ENCODE measurements at places on chromosomes 4 and X.

GRCh38 chr4:70754470-70754869 lies 32.7 kb downstream of the RUFY3 start:
- peak; percentile 44 for DNase-seq

- DNase-seq, result no peak
These were observed 1.0 kb downstream of the ZDHHC9 start for GRCh38 chrX:129842510-129843208.

DNA sequence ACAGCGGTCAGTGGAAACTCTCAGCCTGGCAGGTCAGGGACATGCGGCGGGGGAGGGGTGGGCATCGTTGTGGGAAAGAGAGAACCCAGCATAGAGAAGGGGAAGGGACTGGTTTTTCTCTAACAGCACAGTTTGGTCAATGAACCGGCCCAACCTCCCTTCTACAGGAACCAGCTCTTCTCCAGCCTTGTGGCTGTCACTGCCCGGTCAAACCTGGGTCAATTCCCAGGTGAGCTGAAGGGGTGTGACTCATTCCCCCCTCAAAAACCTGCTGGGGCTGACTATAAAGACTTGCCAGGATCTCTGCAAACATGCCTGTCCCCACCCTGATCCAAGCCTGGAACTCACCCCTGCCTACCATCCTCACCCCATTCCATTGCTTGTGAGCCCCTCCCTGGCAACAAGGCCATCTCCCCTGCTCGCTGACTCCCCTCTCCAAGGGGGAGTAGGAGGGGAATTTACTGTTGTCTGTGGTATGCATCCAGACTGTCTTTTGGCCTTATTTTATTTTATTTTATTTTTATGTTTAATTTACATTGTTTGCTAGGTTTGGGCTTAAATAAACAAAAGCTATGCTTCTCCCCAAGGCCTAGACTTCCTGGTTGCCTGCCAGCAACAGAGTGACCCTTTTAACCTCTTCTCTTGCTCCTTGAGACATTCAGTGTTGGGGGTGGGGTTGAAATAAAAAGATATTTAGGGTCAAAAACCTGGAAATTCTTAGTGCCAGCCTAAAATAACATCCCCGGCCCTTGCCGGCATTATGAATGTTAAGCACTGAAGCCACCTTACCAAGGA lies 49.6 kb downstream of the TSC22D3 start:
- no peak for DNase-seq

GRCh38 chr4:12926189-12927066 lies 557.7 kb downstream of the RAB28 start:
- no peak for DNase-seq

- DNase-seq, result no peak
These were observed 633.8 kb upstream of the CT83 start for GRCh38 chrX:117096528-117096927.

- DNase-seq, result no peak
These were observed 97.6 kb downstream of the PRDM5 start for GRCh38 chr4:120824946-120825345.

DNA sequence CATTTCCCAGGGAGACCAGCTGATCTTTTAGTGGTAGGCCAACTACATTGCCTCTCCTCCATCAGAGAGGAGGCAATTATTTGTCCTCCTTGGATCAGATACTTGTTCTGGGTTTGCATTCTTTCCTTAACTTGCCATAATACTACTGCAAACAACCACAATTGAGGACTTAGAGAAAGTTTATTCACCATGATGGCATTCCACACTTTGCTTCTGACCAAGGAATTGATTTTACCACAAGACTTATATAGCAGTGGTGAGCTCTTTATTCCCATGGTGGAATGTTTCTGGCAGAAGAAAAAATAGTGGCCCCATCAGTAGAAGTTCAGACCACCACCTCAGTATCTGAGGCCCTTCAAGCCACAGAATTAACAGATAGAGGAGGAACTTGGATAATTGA lies 123.9 kb upstream of the PPP3CA start:
- no peak for DNase-seq

GRCh38 chr4:81255524-81255923 lies 40.5 kb upstream of the PRKG2 start:
- no peak for DNase-seq

DNA sequence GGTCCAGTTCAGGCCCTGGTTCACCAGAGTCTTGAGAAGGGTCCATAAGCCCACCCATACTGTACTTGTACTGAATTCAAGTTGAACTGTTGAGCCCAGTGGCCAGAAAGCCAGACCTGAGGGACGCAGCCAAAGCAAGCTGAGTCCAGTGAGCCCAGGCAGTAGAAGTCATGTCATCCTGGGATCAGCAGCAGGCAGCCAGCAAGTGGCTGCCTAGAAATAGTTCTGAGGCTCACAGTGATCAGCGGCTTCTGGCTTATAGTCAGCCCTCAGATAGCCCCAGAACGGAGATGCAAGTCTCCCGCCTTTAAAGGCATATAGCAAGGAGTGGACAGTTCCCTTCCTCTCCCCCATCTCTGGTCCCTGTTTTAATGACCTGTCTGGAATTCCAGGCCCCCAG lies 347.1 kb downstream of the FBXW7 start:
- no peak for DNase-seq

DNA sequence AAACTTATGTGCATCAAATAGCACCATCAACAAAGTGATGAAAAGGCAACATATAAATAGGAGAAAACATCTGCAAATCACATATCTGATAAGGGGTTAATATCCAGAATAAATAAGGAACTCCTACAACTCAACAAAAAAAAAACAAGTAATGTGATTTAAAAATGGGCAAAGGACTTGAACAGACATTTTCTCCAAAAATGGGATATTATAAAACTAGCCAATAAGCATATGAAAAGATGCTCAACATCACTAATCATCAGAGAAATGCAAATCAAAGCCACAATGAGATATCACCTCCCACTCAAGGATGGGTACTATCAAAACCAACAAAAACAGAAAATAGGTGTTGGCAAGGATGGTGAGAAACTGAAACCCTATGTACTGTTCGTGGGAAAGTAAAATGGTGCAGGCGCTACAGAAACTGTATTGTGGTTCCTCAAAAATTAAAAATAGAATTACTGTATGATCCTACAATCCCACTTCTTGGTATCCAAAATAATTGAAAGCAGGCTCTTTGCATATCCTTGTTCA lies 2.4 kb downstream of the DNAJB14 start:
- DNase-seq, result no peak

GRCh38 chr4:73069338-73070073 lies at the start of gene COX18:
Gene COX18 (minus strand): TSS chr4:73069716. CDS start chr4:73069649, 67 bp downstream.
- DNase-seq, result peak; percentile 99

- DNase-seq, result no peak
These were observed 86.8 kb upstream of the ETNPPL start for GRCh38 chr4:108849611-108850168.

- DNase-seq, result no peak
These were observed 934.5 kb upstream of the TENM3 start for GRCh38 chr4:181308476-181309312.

- no peak for DNase-seq
These were observed 156.0 kb downstream of the SH3KBP1 start for GRCh38 chrX:19731307-19731820.

DNA sequence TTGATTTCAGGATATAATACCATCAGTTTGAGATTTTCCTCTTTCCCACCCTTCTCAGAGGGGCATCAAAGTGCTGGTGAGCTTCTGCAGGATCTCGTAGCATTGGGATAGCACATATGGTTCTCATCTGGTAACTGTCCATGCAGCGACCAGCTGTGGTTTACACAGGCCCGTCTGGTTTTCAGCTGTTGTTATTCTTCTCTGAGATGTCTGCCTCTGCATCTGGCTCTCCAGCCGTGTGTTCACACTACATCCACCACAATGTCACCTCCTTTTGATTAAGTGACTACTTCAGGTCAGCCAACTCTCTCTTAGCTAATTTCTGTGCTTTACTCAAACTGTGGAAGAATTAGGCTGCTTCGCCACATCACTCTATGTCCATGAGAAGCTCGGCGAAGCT lies 676.7 kb upstream of the TENM3 start:
- DNase-seq, result no peak

DNA sequence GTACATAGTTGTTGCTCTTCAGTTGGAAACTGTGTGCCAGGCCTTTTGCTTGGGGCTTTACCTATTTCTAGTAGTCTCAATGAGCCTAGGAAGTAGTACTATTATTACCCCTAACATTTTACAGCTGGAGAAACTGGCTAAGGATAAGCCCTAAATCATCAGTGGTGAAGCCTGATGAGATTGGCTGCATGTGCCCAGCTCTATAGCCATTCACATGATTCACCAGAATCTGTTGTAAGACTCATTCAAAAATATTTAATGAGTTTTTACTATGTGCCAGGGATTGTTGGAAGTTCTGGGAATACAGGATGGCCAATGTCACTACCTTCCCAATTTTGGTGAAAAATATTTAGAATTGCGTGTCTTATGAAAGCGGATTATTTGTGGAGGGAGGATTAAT lies 2.8 kb downstream of the KIT start:
- no peak for DNase-seq

DNA sequence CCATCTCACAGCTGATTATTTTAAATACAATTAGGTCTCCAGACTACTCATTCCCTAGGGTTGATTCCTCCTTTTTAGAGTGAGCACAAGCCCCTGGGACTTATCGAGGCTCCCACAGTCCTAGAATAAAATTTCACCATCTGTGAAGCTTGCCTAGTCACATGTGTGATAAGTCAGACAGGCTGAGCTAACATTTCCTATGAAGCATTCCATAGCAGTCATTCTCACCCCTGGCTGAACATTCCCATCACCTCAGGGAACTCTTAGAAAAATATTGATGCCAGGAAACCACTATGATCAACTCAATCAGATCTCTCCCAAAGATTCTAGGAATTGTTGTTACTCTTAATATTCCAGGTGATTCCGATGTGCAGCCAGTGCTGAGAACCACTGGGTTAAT lies 37.7 kb downstream of the ARHGEF9 start:
- no peak for DNase-seq

DNA sequence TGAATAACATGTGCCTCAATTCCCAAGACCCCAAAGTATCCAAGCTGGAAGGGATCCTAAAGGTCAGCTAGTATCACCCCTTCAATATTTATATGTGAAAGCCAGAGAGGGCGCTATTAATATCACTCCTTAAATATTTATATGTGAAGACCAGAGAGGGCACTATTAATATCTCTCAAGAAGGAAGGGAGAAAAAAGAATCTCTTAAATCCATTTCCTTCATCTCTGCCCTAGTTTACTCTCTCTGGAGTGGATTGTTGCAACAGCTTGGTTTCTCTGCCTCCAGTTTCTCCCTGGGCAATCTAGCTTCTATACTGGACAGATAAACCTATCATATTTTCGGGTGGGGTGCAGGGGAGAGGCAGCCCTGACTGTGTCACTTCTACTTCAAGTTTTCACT lies 31.6 kb upstream of the MSN start:
- no peak for DNase-seq

GRCh38 chr4:148065075-148065474 lies 333.2 kb downstream of the ARHGAP10 start:
- DNase-seq, result no peak

- no peak for DNase-seq
These were observed 16.2 kb upstream of the ZFX start for GRCh38 chrX:24133312-24133711.

GRCh38 chrX:83906921-83907320 lies 46.0 kb downstream of the CYLC1 start:
- DNase-seq, result no peak

- DNase-seq, result no peak
These were observed 825.7 kb downstream of the TECRL start for GRCh38 chr4:63583561-63583960.

DNA sequence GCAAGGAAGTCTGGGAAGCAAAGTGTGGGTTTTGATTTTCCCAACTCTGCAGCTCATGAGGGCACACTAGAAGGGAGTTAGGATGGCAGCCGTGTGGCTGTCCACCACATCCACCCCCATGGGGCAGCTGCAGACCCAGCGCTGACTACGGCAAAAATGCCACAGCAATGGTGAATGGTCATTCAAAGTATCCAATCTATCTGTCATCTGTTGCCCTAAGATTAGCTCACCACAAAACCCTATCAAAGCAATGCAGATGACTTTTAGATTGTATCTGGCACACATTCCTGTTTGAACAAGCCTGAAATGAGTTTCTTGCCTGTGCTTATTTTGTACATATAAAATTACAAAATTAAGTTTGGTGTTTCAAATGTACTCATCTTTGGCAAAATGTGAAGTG lies 29.7 kb upstream of the HPSE start:
- no peak for DNase-seq

DNA sequence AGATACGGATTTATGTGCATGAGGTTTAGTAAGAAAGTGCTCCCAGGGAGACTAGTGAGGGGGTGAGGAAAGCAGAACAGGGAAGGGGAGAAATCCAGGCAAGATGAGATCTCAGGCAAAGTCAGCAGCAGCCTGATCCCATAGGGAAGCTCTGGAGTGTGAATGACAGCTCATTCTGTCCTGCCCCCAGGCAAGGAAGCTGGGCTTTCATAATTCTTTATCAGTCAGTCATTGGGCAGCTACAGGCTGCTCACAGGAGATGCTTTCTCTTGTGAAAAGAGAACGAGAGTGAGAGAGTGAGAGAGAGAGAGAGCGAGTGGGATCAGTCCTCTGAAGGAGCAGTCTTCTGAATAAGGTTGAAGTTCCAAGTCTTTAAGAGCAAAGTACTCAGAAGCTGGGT lies 48.1 kb downstream of the SRPX start:
- DNase-seq, result no peak

DNA sequence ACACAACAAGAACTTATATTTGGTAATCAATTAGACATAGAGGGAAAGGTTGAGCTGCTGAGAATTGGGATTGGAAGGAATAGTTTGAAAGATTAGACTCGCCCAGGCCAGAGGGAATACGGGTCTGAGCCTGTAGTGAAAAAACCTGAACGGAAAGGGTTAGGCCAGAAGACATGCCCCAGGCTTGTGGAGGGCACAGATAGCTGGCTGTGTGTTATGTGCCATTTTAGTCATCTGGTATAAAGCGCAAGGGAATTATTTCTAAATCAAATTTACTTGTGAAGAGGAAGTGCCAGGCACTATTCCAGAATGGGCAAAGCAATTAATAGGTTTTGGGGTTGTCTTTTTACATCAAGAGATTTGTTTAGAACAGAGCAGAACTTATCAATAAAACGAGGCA lies 187.5 kb upstream of the ANKRD50 start:
- DNase-seq, result no peak

DNA sequence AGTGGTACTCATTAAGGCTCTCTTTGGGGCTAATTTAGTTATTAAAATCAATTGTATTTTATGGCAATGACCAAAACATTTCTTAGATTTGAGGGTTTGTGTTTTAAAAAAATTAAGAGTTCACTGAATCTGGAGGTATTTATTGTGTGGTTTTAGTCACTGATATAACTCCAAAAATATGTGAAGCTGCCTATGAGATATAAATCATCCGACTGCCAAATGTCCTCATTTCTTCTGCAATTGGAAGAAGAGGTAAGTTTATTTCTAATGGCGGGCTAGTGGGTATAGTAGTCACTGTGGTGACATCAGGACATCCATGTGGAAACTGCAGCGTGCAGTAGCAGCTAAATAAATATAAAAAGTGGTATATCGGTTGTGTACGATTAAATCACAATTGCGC lies 205.5 kb downstream of the MID1 start:
- no peak for DNase-seq

- no peak for DNase-seq
These were observed at the start of gene YY2 for GRCh38 chrX:21855937-21856415. Gene YY2 (plus strand): TSS chrX:21855987. CDS start chrX:21856485, 498 bp downstream.

- no peak for DNase-seq
These were observed 137.8 kb upstream of the TBC1D9 start for GRCh38 chr4:140893939-140894338.

- DNase-seq, result no peak
These were observed 525.4 kb downstream of the CENPC start for GRCh38 chr4:67019686-67020437.

GRCh38 chr4:109040441-109040840 lies 262.0 kb downstream of the COL25A1 start:
- no peak for DNase-seq
